ENCODE measurements at places on chromosomes 5 and 9. TPM values are rescaled to one million over a fixed set of nuclear protein-coding genes. Genes with fewer than 3 reads are reported as not detected.
A peak's percentile ranks its signal among the peaks of the same experiment; 100 is the strongest.

Gene ADAM19
- 12.0 TPM for total RNA-seq

Gene RLN2
- total RNA-seq: 1.3 TPM

DNA sequence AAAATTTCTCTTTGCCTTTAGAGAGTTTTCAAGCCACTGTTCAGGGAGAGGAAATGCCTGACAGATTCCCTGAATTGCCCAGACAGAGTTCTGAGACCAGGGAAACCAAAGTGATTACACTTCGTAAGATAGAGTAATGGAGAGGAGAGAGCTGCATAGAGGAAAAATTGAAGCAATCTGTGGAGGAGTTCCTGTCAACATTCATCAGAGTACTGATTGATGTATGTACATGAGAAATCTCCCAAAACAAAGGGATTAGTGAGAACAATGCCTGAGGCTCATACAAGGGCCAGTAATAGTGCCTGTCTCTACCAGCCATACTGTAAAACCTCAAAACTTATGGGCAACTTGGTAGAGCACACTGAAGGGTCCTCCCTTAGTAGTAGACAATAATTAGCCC lies 79.0 kb upstream of the TRIM32 start:
- no peaks in the 10 kb centered on the region for H3K36me3 ChIP-seq
- no peaks in the 10 kb centered on the region for H3K27me3 ChIP-seq
- no peaks in the 10 kb centered on the region for H3K4me1 ChIP-seq

Gene LCNL1
- 1.9 TPM for total RNA-seq

Gene COMMD10
- 33.8 TPM for total RNA-seq

DNA sequence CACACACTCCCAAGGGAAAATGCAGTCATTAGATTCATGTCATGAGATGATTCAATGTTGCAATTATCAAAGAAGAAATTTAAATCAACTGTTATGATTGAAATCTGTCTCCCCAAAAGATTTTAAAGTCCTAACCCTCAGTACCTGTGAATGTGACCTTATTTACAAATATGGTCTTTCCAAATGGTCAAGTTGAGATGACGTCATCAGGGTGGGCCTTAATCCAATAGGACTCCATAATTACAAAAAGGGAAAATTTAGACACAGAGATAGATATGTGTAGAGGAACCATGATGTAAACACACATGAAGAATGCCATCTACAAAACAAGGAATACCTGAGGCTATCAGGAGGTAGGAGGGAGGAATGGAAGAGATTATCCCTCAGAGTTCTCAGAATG lies 221.1 kb downstream of the ISL1 start:
- no peaks in the 10 kb centered on the region for H3K36me3 ChIP-seq
- no peak overlapping the region for H3K4me3 ChIP-seq
- no peaks in the 10 kb centered on the region for H3K27me3 ChIP-seq
- H3K4me1 ChIP-seq: no peaks in the 10 kb centered on the region

GRCh38 chr5:88659529-88660263 lies 223.3 kb downstream of the MEF2C start:
- no peak for DNase-seq
- peaks cover 72% of the 10 kb centered on the region for H3K27me3 ChIP-seq
- H3K4me3 ChIP-seq: no peak overlapping the region
- no peak overlapping the region for H3K27ac ChIP-seq

Gene FBXL7
- total RNA-seq: 8.0 TPM

DNA sequence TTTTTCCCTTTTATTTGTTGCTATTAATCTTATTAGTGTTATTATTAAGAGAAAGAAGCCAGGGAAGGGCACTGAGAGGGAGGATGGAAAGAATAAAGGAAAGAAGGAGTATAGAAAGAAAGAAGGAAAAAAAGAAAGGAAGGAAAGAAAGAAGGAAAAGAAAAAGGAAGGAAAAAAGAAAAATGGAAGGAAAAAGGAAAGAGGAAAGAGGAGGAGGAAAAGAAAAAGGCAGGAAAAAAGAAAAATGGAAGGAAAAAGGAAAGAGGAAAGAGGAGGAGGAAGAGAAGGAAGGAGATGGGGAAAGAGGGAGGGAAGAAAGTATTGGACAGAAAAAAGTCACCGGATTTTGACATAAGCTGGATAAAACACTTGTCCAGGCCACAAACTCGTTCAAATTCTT lies 47.8 kb downstream of the ANXA1 start:
- no peaks in the 10 kb centered on the region for H3K36me3 ChIP-seq
- H3K4me1 ChIP-seq: no peaks in the 10 kb centered on the region
- no peak overlapping the region for H3K4me3 ChIP-seq
- no peaks in the 10 kb centered on the region for H3K27me3 ChIP-seq
- no peak for DNase-seq

DNA sequence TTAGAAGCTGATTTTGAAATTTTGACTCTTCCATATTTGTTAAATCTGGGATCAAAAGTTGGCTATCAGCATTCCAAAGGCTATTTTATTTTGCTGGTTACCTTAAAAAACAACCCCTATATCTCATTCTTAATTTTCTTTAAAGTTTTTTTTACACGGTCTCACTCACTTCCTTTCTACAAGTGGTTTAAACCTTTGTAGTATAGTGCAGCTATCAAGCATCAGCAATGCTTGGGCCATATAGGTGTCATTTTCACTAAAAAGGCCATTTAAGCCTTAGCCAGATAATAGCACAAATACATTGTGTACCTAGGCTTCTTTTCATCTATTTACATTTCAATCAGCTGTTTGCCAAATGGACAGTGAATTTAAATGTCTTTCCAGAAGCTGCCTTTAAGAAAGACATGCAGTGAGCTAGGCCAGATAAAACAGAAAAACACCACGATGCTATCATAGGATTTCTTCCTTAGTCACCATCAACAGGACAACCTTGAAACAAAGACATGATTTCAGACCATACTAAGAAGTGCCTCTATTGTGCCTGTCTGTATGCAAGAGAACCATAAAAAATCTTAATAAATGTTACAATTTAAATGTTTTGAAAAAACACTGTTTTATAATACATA lies 104.2 kb downstream of the RAPGEF6 start:
- no peaks in the 10 kb centered on the region for H3K36me3 ChIP-seq
- no peak overlapping the region for H3K4me3 ChIP-seq
- H3K27ac ChIP-seq: no peak overlapping the region
- peaks cover 23% of the 10 kb centered on the region for H3K4me1 ChIP-seq
- no peaks in the 10 kb centered on the region for H3K27me3 ChIP-seq
- DNase-seq: no peak

Gene ADGRD2
- total RNA-seq: not detected

DNA sequence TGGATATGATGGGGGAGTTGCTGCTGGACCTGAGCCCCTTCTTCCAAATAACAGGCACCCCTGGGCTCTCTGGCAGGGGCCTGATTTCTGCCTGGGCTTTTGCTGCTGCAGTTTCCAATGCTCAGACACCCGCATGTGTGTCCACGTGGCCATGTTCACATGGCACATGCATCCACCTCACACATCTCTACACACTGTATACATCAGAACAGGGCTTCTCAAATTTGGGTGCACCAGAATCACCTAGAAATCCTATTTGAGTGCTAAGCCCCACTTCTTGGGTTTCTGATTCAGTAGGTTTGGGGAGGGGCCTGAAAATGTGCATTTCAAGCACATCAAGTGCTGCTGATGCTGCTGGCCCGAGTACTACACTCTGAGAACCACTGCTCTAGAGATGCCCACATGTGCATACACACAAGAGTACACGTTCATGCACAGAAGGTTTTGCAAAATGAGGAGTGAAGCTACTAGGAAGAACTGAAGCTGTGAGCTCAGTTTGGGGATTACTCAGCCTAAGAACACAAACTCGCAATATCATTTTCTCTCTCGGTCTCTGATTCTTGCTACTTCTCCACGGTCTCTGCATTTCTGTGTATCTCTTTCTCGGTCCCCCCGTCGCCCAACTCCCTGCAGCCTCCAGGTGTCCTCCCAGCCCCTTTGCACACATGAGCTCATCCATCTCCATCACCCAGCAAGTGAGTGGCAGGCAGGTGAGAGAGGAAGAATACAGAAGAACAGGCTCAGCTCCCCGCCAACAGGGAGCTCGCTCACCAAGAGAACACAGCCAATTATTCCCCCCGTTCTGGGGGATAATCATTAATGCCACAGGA lies 97.0 kb downstream of the PCDH1 start:
- H3K27me3 ChIP-seq: no peaks in the 10 kb centered on the region
- no peak overlapping the region for H3K4me3 ChIP-seq
- H3K36me3 ChIP-seq: no peaks in the 10 kb centered on the region
- H3K4me1 ChIP-seq: no peaks in the 10 kb centered on the region

DNA sequence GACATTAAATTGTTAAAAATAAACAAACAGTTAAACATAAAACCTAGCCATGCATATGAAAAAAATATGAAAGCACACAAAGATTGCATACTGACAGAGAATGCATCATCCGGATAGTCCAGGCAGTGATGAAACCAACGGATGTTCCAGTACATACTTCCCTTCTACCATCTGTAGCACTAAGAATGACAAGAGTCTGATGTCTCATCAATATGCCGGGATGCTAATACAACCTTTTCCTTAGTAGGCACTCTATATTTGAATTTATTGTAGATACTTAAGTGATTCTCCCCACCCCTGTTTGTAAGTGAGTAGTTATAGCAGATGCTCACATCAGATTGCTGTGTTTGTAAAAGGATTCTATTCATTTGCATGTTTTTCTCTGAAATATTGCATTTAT lies 571.2 kb upstream of the WWC1 start:
- no peaks in the 10 kb centered on the region for H3K4me1 ChIP-seq
- no peak for DNase-seq
- H3K27ac ChIP-seq: no peak overlapping the region

Gene UGT3A1
- total RNA-seq: not detected

Gene BTNL3
- not detected for total RNA-seq

Gene GOLPH3
- 99.0 TPM for total RNA-seq

DNA sequence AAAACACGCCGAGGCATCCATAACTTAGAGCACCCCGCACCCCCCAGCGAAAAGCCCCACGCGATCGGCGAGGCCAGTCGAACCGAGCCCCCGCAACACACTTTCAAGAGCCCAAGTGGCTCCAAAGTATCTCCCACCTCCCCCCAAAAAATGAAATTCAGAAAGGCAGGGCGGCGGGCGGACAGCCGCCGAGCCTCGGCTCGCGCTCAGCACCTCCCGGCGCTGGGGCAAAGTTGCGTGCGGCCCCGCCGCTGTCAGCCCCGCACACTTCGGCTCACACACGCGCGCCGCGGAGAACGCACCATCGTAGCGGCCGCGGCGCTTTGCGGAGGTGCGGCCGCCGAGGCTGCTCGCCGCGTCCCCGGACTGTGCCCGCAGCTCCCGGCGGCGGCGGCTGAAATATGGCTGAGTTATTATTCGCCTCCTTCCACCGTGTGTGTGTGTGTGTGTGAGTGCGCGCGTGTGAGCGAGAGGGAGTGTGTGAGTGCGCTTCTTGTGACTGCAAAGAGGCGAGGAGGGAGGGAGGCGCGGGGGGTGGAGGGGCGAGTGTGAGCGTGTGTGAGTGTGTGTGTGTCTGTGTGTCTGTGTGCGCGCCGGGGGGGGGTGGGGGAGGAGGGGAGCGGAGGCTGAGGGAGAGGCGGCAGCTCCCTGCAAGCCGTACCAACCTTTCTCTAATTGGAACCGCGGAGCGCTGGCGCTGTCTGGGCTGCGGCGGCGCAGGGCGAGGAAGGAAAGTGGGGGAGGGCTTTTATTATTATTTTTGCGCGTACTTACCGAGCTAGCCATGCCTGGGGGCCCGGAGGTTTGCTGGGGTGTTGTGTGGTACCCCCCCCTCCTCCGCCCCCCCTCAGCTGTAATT lies 599 bp downstream of the MLLT3 start:
- peak; percentile 80 for DNase-seq
- H3K36me3 ChIP-seq: no peaks in the 10 kb centered on the region
- H3K27ac ChIP-seq: peak overlapping the region; percentile 81
- H3K4me1 ChIP-seq: peaks cover 40% of the 10 kb centered on the region
- no peaks in the 10 kb centered on the region for H3K27me3 ChIP-seq

Gene LCN10
- total RNA-seq: 2.5 TPM

DNA sequence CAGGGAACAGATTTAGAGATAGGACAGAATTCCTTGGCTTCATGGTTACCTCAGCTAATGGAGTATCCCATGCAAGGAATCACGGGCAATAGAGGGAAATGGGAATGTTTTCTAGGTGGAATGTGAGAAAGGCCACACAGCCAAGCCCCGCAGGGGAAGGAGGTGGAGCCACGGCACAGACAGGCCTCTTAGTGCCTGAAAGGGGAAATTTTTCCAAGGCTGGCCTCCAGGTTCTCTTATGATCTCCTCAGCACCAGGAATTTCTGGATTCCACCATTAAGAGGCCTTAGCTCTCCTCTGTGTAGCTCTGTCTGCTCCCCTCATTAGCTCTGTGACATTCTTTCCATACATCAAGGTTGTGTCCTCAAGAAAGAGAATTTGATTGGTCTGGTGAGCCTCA lies 124.7 kb downstream of the GALNT10 start:
- H3K27ac ChIP-seq: no peak overlapping the region
- no peaks in the 10 kb centered on the region for H3K27me3 ChIP-seq
- H3K4me1 ChIP-seq: no peaks in the 10 kb centered on the region
- no peaks in the 10 kb centered on the region for H3K36me3 ChIP-seq

Data from lower lobe of right lung (tissue), 2 donors.